ENCODE measurements at places on chromosomes 5 and 9.

- no peak for DNase-seq
Measured at GRCh38 chr9:92175441-92175840, 60.2 kb upstream of the SPTLC1 start.

GRCh38 chr5:123083298-123083697 lies 5.7 kb upstream of the PRDM6 start:
- DNase-seq: no peak

DNA sequence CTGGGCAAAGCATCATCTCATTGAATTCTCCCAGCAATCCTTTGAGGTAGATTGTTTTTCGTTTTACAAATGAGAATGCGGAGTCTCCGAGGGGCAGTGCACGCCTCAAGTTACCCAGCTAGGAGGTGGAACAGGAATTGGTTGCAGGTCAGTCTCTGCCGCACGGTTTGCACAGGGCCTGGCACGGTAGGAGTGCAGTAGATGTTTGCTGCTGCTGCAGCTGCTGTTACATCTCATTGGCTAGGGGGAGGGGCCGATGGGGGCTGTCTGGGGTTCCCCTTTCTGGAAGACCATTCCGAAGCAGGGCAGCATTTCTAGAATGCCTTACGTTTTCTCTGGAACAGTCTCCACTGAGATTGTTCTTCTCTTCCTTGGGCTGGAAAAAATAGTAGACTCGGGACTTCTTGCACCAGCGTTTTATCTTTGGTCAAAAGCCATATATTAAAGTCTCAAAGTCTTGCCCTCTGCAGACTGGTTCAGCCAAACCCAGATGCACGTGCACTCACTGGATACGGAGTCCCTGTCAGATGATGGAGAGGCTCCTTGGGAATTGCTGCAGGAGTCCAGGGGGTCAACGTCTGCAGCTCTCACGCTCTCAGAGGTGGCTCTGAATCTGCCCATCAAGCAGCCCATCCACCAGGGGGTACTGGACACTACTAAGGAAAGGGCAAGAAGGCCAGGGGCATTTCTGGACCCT lies 1.2 kb downstream of the USP20 start:
- no peak for DNase-seq

DNA sequence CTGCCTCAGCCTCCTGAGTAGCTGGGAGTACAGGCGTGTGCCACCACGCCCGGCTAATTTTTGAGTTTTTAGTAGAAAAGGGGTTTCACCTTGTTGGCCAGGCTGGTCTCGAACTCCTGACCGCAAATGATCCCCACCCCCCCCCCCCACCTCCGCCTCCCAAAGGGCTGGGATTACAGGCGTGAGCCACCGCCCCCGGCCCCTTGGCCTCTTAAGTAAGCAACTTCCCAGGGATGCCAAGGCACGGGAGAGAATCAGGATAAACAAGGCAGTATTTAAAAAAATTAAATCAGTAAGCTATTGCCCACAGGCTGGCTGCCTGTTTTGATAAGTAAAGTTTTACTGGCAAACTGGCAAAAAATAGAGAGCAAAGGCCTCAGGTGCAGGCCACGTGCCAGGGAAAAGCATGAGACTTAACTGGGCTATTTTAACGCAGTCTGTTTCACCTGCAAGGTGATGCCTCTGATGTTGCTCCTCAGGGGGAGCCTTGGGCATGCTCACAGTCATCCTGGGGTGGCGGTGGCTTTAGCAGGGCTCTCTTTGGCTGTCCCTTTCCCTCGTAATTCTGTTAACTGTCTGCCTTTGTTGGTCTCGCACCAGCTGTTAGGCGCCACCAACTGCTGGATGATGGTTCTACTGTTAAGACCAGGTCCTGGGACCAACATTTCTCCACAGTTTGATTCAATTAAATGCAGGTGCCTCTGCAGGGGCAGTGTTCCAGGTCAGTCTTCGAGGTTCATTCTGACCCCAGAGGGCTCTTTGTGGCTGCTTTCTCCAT lies 19.4 kb upstream of the RNF130 start:
- DNase-seq: no peak

DNA sequence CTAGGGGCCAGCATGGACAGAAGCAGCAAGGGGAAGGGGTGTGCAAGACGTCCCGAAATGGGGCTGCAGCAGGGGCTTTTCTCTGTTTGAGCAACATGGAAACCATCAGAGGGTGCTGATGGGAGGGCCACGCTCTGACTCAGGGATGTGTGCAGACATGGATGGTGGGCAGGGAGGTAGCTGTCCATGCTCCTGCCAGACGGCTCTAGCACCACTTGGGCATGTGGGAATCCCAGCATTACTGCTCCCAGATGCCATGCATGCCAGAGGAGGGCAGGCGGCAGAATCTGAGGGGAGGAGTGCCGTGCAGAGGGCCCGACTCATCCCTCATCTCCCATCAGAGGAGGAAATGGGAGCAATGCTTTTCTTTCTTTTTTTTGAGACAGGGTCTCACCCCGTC lies 45.6 kb upstream of the SLC25A51 start:
- no peak for DNase-seq

GRCh38 chr5:58786711-58787303 lies 203.9 kb downstream of the RAB3C start:
- DNase-seq: no peak

- no peak for DNase-seq
Measured at GRCh38 chr5:154858972-154859871, 795 bp downstream of the CNOT8 start.

DNA sequence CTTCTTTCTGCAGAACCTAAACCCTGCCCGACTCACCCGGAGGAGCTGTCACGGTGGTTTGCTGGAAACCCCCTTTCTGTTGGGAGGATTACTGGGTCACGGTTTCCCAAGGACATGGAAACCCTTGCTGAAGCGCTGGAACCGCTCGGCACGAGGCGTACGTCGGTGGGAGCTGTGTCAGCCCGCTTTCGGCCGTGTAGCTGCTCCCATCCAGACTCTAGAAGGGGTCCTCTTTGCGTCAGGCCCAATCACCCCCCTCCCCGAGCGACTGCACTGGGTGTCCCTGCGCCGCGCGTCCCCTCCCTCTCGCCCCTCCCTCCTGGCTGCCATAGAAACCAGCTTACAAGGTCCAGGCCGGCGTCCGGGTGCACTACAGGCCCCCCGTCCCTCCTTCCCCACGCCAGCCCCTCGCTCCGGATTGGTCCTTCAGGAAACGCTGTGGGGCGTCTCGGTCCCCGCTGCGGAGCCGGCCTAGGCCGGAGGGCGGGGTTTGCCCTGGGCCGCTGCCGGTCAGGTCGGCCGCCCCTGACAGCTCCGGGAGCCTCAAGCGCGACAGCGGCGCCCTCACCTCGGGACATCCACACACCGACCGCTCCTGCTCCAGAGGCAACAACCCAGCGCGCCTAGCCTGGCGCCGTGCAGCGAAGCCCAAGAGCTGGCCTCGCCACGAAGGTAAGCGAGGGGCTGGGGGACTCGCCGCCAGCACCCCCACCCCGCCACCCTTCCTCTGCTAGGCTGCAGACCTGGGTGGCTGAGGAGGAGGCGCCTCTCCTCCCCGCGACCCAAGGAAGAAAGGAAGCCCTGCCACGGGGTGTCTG lies at the start of gene NIM1K:
TSS of gene NIM1K (plus strand) at position 486 of the 818 bp plus-strand sequence. CDS start 53,551 bp downstream, outside the sequence.
- peak; percentile 63 for DNase-seq

DNA sequence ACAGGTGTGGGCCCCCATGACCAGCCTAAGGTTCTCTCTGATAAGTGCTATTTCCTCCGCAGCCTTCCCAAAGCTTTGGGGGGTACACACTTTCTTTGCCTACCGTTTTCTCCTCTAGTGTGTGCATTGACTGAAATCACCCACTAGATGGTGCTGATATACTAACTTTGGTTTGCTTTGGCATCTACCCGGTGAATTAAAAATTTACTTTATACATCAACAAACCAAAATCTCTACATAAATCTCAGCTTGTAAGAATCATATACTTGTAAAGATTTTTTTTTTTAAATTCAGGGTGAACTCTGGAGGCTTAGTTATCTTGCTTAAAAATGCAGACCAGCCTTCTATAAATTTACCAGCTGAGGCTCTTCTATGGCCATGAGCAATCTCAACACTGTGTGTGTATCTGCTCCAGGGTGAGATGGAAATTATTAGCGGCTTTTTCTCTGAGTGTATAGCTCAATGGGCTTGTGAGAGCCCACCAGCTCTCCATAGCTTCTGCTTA lies 475.7 kb upstream of the TNC start:
- DNase-seq: peak; percentile 8

GRCh38 chr5:109792613-109793012 lies 102.9 kb downstream of the MAN2A1 start:
- DNase-seq: no peak

DNA sequence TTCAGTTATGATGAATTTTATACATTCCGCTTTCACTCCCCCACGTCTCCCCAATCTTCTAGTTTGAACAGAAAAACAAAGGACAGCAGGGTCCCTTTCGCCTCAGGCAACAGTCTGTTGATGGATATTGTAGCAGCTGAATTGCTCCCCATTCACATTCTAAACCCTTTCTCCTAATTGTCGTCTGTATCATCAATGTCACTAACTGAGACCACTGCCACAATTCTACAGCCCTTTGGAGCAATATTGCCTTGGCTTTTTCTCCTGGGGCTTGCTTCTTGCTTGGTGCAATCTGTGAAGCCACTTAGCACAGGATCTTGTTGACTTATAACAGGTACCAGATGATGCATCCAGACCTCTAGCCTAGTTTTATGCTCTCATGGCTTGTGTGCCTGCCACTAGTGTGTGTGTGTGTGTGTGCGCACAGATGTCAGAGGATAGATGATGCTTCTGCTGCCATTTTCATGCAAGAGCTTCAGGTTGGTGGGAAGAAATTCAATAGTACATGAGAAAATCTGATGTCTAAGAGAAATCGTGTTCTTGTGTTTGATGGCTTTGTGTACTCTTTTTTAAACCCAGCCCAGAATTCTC lies 195.2 kb upstream of the ISL1 start:
- DNase-seq: no peak

DNA sequence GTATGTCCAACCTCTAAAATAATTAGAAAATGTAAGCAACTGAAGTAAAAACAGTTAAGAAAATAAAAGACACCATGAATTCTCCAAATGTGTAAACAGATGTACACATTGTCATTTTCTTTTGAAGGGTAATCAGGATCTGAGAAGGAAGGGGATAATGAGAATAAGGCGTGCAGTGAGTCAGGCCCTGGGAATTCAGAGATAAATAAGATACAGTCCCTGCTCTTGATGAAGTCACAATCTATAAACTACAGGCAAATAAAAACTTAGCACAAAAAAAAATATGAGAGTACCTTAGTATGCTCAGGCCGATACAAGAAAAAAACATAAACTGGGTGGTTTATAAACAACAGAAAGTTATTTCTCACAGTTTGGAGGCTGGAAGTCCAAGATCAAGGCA lies 315.3 kb downstream of the DNAH5 start:
- no peak for DNase-seq

- no peak for DNase-seq
Measured at GRCh38 chr5:23234197-23234596, 273.2 kb upstream of the PRDM9 start.

DNA sequence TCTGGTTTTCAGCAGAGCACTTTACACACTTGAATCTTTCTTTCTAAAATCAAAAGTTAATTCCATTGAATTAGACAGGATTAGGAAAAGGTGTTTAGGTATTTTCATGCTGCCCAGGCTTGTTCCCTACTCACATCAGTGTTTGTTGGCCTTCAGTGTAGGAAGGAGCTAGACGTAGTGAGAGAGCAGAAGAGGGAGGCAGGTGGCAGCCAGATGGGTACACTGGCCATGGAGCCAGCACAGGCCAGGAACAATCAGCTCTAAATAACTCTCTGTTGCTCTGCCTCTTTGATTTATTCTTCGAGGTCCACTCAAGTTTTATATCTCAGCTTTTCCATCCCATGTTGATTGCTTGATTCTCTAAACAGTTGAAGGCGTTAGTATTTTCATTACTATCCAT lies 529.6 kb downstream of the PSAT1 start:
- no peak for DNase-seq

DNA sequence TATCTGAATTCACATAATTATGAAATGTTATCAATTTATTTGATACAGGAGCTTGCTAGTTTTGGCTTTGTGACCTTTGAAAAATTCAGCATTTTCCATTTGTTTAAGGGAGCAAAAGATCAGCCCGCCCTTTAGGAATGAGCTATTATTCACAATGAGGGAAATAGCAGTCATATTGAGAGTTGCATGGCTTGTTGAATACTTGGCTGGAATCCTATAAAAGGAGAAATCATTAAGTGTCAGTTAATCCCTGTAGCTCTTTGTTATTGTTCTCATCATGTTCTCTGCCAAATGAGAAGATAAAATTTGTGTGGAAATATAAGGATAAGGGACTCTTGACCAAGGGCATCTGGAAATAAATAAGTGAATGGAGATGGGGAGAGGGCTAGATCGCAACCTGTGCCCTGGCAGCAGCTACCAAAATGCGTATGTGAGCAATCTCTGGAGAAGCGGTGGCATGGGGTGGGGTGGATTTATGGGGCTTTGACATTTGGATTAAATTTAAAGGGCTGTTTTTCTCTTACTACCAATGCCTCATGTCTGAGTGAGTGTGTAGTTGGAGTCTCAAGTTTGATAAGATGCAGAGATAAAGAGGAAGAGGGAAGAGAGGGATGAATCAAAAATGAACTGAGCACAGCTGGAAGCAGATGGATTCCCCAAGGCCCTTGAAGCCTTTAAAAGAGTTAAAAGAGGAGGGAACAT lies 237.6 kb downstream of the NNT start:
- DNase-seq: no peak

GRCh38 chr9:117018966-117019617 lies 332.0 kb downstream of the TRIM32 start:
- no peak for DNase-seq

DNA sequence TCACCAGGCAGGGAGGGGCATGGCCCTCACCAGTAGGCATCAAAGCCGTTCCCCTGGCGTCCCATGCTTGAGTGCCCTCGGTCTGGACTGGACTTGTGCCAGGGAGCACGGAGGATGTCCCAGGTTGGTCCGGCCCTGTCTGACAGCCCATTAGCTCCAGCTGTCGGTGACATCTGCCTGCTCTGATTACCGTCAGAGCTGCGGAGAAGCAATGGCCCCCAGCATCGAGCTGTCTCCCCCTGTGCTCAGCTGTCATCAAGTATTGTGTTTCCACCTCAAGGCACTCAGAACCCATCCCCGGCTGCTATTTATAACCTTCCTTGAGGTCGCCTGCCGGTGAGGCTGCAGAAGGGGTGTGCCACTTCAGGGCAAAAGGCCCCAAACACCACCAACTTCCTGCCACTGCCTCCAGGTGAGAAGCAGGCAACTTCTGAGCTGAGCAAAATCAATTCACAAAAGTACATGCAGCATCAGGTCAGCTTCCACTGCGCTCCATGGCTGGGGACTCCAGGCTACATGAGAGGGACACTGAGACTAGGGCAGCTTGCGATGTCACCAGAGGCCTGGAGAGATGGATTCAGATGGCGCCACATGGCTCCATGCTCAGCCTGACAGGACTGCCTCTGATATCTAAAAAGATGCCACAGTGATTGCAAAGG lies 142.7 kb downstream of the C5orf15 start:
- peak; percentile 22 for DNase-seq

DNA sequence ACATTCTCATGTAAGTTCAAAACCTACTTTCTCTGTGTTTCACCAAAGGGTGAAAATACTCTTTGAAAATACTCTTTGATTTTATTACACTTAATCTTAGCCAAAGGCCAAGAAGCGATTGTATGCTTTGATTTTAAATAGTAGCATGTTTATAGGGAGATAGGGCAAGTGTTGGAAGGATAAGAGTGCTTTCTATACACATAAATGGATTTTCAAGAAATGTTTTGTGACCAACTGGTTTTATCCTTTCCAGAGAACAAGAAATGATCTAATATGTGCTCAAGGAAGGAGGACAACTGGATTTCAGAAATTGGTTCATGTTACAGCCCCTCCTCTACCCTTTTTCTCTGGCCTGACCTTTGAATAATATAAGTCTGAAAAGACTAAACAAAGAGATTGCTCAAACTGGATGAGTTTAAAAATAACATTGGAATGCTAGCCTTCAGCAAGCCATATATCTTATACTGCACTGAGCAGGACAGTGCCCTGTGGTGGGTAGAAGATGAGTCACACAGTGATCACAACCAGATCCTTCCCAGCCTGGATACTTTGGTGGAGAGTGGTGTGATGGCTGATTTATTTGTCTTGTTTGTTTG lies 13.1 kb downstream of the PALM2AKAP2 start:
- DNase-seq: no peak

All from NCI-H1105 (cell line).